ENCODE measurements at places on chromosomes 7 and 10.

DNA sequence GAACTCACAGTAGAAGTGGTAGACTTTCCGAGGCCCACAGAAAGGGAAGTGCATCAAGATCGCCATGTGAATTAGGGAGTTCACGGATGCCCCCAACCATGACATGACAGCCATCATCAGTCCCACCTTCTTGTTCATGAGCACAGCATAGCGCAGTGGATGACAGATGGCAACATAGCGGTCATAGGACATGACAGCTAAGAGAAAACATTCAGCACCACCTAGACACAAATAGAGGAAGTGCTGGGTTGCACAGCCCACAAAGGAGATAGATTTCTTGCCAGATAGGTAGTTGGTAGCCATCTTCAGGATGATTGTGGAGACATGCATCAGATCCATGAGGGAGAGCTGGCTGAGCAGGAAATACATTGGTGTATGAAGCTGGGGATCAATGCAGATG is 342 bp downstream of the OR2AE1 start:
- DNase-seq = no peak

- DNase-seq = no peak
These were observed 150.9 kb upstream of the MBL2 start for GRCh38 chr10:52923520-52923919.

DNA sequence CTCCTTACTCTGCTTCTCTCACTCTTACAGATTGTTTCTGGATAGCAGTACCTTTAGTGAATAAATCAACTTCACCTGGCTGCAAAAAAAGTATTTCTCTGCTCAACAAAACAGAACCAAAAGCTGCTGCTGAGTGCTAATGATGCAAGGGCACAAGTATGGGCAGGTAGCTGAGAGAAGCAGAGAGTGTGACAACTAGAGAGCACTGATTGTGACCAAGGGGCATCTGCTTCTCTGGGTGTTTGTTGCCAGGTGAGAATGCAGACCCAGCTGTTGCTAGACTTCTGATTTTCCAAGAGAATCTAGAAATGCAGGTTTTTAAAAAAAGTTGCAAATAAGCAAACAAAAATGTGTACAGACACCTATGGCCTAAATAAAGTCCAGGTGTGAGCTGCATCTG is 25.3 kb upstream of the PPIF start:
- DNase-seq = no peak

- DNase-seq = no peak
These were observed 94.3 kb downstream of the PTEN start for GRCh38 chr10:87957702-87958101.

DNA sequence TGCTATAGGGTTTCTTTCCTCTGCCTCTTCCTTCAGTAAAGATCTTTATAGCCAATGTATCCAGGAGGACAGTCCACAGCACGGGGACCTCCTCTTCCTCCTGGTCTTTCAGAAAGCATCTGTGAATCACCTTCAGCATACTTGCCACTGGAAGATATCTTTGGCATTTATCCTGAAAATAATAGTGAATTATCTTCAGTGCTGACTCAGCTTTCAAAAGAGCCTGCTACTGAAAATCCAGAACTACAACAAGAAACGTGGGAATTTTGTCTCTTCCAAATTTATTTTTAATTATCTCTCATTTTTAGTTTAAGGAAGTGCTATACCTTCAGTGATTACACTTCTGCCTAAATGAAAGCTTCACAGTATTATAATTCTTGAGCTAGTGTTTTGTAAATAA is 7.6 kb upstream of the UNC5B start:
- no peak for DNase-seq
